Right atrium auricular region (tissue), 2 donors: ENCODE measurements at places on chromosomes 2 and 18. TPM values are rescaled to one million over a fixed set of nuclear protein-coding genes. Genes with fewer than 3 reads are reported as not detected.

GRCh38 chr2:148952621-148953020 lies 77.6 kb downstream of the KIF5C start:
- H3K4me1 ChIP-seq, result no peaks in the 10 kb centered on the region
- no peak for DNase-seq
- no peaks in the 10 kb centered on the region for H3K36me3 ChIP-seq

- no peaks in the 10 kb centered on the region for H3K27me3 ChIP-seq
- H3K4me3 ChIP-seq, result no peak overlapping the region
- H3K27ac ChIP-seq, result no peak overlapping the region
Measured at GRCh38 chr2:67510745-67511144, 113.6 kb downstream of the ETAA1 start.

DNA sequence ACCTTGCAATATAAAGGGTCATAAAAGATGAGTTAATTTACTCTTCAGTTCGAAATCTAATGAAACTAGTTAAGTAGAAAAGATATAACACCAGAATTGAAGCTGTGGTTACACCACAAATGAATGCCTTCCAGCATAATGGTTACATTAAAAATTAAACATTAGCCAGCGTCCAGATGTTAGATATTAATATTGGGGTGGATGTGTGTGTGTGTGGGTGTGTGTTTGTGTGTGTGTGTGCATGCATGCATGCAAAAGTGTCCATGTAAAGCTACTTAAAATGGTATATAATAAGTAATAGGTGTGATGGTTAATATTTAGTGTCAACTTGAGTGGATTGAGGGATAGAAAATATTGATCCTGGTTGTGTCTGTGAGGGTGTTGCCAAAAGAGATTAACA lies 170.4 kb upstream of the FN1 start:
- no peaks in the 10 kb centered on the region for H3K27me3 ChIP-seq
- no peak overlapping the region for H3K4me3 ChIP-seq
- H3K4me1 ChIP-seq, result no peaks in the 10 kb centered on the region
- no peak overlapping the region for H3K27ac ChIP-seq
- DNase-seq, result no peak
- no peaks in the 10 kb centered on the region for H3K36me3 ChIP-seq

The CRYGB gene
- not detected for total RNA-seq

The TSPYL6 gene
- total RNA-seq, result not detected

The STARD6 gene
- not detected for total RNA-seq

The CPLX4 gene
- not detected for total RNA-seq
